CD4-positive, alpha-beta T cell treated with Interleukin-15 for 1 hour (primary cell): ENCODE measurements at places on chromosomes 5 and 9.

- no peak for DNase-seq
These were observed 21.0 kb downstream of the IL7R start for GRCh38 chr5:35877655-35878054.

GRCh38 chr9:93058355-93059010 lies at the start of gene SUSD3:
TSS of gene SUSD3 (plus strand) at chr9:93058701. CDS start at chr9:93058743, 42 bp downstream.
- peak; percentile 75 for DNase-seq

DNA sequence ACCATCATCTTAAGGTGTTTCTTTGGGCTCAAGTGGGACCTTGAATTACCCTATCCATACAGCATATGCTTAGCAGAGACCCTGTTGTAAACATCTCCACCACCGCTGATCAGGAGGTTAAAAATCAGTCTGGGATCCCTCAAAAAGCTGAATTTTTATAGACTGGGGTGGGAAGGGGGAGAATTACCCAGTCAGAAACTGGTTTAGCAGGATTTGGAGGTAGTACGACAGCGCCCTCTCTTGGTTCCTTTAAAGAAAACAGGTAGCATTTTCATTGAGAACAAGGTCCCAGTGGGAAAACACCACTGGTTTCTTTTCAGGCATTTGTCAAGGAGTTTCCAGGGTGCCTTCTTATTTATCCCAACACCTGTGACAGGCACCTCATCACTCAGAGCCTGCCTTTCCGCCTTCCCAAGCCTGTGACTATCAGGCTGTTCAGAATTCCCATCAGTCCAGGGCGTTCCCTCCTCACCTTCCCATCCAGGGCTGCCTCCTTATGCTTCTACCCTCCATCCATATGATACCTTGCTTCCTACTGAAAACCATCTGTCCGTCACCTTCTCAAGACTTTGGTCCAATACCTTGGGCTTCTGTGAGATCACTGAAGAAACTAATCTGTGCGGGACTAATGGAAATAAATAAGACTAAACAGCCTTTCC lies 203.8 kb upstream of the RAI14 start:
- DNase-seq: no peak

DNA sequence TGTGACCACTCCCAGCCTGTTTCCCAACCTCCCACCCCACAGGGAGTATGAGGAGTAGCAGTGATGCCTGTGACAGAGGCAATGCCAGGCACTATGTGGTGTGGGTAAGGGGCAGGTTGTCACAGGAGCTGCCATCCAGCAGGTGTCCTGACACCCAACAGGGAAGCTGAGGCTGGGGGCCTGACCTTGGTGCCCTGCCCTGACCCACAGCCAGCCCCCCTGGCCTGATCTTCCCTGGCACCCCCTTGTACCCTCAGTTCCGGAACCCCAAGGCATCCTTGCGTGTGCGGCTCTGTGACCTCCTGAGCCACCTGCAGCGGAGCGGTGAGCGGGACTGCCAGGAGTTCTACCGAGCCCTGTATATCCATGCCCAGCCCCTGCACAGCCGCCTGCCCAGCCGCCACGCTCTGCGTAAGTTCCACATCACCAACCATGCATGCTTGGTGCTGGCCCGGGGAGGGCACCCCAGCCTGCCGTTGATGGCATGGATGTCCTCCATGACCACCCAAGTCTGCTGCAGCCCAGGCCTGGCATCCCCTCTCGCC lies 14.4 kb downstream of the CARD19 start:
- DNase-seq: no peak

DNA sequence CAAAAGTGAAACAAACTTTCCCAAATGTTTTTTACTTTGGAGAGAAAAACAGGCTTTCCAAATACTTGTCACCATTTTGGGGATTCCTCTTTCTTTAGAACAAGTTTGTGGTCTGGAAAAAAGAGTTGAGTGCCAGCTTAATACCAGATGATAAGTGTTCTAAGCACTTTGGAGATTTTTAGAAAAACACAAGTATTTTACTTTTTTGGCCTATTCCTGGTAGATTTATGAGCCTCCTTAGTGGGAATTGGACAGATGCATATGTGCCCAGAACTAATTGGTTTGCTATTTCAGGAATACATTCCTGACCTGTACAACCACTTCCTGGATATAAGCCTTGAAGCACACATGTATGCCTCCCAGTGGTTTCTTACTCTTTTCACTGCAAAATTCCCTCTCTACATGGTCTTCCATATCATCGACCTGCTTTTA lies 40.5 kb downstream of the GPR21 start:
- DNase-seq: no peak

DNA sequence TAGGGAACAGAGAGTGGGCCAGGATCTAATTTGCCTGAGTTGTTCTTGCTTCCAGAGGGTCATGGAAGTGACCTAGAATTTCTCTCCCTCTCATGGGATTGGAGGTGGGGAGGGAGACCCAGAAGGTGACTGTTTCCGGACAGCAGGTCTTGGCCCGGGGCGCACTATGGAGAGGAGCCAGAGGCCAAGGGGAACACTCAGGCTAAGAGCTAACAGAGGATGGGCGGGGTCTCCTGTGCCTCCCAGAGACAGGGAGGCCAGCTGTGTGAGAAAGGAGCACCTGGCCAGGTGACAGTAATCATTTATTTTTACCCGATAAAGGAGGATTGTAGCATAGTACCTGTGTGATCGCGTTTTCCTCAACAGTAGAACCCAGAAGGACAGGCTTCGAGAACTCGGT lies 50.9 kb upstream of the ANKH start:
- DNase-seq: no peak

- DNase-seq: no peak
These were observed 108.2 kb downstream of the TTLL11 start for GRCh38 chr9:121984726-121985402.

DNA sequence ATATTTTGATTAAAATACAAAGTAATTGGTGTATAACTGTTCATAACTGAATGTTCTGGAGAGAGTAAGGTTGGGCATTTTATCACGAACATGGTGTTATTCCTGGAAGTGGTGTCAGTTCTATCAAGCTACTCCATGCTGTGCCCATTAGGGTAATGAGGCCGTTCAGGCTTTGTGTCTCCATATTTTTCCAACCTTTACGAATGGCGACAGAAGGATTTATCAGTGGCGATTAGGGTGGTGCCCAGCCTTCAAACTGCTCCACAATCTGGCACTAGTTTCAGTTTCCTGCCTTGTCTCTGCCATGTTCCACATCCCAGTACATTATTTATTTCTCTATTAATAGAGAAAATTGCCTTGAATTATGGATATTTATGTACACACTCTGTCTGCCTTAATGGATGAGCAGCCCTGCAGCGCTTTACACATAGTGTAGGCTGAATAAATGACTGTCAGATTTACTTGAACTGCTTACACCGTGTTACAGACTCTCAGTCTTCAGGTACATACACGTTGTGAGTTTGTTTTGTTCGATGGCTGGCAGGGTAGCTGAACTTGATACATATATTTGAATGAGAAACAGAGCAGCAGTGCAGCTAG lies 23.9 kb upstream of the TMC1 start:
- DNase-seq: no peak

DNA sequence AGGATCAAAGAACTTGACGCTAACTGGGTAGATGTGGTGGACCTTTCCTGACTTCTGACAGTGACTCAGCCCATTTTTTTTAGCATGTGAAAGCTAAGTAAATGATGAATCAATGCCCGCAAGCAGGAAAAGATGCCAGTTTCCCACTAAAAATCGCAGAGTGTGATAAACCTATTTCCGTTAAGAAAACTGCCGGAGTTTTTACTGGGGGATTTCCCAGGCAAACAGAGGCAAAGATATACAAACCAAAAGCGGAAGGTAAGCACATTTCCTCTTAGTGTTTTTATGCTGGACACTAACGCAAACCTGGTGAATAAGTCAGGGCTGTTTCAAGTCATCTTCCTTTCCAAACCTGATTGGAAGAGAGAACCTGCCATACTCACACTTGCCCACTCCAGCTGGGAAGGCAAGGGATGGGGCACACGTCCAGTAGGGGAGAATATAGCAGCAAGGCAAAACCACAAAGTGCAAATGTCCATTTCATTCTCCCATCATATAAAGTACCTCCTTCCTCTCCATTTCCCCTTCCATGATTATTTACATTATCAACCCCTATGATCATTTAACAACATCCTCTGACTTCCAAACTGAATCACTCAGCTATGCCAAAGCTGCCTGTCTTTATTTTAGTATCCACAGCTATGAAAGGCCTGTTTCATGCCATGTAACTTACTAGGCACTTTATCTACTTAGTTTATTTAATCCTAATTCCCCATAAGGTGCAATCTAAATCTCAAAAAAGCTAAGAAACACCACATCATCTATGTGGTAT lies 349.7 kb upstream of the RFX3 start:
- DNase-seq: no peak

GRCh38 chr5:10445352-10445751 lies 3.7 kb downstream of the ROPN1L start:
- DNase-seq: no peak

DNA sequence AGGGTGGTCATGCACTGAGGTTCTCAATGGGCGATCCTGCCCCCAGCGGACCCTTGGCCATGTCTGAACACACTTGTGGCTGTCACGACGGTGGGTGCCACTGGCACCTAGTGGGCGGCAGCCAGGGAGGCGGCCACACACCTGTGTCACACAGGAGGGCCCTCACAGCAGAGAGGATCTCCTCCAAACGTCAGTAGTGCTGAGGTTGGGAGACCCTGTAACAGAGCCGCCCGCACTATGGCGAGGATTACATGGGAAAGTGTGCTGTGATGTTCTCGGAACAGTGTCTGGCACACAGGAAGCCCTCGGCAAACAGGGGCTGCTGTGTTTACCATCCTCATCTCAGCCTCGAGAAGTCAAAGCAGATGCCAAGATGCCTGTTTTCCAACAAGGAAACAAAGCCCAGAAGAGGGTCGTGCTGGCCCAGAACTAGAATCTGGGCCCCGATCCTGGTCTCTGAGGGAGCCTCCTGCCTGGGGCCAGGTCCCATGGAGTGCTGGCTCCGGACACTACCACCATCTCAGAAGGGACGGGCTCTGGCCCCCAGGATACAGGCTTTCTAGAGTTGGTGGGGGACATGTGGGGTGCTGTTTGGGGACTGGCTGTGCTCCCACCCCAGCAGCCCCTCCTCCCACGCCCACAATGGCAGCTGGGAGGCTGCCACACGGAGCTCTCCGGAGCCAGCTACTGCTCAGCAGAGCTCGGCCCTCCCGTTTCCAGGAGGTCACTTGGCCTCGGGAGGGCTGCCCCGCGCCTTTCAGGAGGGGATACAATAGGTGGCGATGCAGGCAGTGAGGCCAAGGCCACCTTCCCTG lies 48.2 kb downstream of the DBH start:
- peak; percentile 39 for DNase-seq

GRCh38 chr9:136273244-136273865 lies 27.7 kb upstream of the QSOX2 start:
- no peak for DNase-seq

- DNase-seq: no peak
These were observed 110.0 kb downstream of the STK32A start for GRCh38 chr5:147344861-147345260.

DNA sequence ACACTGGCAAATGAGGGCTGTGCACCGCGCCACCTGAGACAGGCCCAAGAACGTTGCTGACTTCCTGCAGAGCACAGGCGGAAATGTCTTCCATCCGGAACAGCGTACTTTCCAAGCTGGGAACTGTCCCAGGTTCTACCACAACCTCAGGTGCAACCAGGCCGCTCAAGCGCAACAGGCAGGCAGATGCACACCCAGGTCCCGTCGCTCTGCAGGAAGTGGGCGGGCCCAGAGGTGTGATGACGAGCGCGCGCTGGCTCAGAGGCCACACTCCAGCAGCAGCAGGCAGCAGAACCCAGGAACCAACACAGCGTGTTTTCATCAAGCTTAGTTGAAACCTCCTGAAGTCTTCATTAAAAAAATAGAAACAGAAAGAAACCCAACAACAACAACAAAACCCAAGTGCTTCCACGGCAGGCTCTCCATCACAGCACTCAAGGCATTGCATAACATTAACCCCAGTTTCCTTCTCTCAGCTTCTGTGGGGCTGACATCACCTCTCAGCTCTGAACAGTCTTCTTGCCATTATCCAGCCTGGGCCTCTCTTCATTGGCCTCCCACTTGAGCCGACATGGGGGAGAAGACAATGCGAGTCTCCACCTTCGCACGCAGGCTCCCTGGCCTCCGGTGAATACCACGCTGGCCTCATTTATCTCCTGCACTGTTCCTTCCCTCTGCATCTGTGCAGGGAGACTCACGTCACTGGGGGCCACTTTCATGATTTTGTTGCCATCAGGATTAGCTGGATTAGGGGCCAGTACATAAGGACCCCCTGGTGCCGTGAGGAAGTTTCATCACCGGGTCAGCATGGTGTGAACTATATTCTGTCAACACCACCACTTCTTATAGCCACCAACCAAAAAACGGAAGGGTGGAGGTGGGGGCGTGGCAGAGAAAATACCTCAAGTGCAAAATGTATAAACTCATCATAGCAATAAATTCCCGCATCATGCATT lies 22.1 kb downstream of the PTCH1 start:
- peak; percentile 86 for DNase-seq

GRCh38 chr5:172115541-172115982 lies 72.5 kb downstream of the STK10 start:
- peak; percentile 41 for DNase-seq

DNA sequence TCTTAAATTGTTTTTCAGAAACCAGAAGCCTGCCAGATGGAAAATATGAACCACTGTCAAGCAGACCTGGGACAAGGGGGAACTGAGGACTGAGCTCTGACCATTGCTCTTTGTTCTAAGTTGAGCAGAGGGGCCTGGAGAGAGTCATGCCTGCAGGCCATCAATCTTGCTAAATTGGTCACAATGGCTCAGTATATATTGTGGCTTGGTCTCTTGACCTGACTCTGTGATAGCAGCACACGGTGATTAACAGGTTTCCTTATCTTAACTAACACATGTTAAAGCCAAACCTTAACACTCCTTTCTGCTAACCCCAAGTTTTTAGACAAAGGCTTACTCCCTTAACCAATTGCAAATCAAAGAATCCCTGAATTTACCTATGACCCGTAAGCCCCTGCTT lies 1281.2 kb upstream of the NUDT12 start:
- DNase-seq: no peak

- no peak for DNase-seq
These were observed 116.0 kb downstream of the TENT4A start for GRCh38 chr5:6829150-6829784.

DNA sequence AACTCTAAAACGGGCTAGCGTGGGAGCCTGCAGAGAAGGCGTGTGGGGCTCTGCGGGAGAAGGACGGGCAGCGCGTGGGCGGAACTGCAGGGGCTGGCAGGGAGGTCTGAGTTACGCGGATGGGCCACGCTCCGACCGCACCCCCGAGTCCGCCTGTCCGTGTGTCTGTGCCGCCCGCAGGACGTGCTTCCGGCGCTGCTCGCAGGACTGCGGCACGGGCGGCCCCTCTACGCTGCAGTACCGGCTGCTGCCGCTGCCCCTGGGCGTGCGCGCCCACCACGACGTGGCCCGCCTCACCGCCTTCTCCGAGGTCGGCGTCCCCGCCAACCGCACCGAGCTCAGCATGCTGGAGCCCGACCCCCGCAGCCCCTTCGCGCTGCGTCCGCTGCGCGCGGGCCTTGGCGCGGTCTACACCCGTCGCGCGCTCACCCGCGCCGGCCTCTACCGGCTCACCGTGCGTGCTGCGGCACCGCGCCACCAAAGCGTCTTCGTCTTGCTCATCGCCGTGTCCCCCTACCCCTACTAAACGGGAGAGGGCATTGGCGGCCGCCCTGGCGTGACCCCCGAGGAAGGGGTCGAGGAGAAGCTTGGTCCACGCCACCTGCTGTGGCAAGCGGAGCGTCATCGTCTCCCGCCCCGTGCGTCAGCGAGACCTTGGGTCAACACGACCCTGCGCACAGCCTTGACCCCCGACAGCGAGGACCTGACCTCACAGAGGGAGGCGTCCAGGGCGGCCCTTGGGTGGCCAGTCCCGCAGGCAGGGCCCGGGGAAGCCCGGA lies 11.4 kb upstream of the ASS1 start:
- DNase-seq: no peak
